ENCODE measurements at places on chromosomes 5 and 9. TPM values are rescaled to one million over a fixed set of nuclear protein-coding genes. Genes with fewer than 3 reads are reported as not detected.
A peak's percentile ranks its signal among the peaks of the same experiment; 100 is the strongest.

GRCh38 chr9:131361202-131361833 lies 32.6 kb upstream of the PRRC2B start:
- no peak for DNase-seq

GRCh38 chr5:94646758-94647157 lies 28.3 kb downstream of the SLF1 start:
- DNase-seq = no peak

GRCh38 chr5:135211083-135211790 lies 177.2 kb upstream of the PITX1 start:
- DNase-seq = no peak

- DNase-seq = no peak
These were observed 198.1 kb downstream of the LURAP1L start for GRCh38 chr9:12972608-12973589.

DNA sequence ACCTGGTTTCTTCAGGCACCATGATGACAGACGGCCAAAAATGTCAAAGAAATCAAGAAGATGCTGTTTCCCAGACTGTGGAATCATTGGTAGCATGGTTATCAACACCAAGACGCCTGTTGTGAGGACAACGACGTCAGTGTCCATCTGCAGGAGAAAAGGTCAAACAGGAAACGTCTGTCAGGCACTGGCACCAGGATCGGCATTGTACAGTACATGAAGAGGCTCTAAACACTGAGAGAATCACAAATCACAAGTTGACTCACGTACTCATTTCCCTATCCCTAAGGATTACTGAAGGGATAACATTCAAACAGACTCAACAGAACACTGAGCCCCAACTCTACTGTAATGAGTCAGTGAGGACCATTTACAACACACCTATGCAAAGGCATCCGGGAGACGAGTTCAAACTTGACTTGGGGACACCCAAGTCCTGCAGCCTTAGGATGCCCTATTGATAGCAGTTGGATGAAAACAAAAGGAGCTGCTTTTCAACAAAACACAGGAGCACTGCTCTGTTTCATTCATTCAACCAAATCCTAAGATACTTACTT lies 21.0 kb downstream of the TSC1 start:
- DNase-seq = no peak

DNA sequence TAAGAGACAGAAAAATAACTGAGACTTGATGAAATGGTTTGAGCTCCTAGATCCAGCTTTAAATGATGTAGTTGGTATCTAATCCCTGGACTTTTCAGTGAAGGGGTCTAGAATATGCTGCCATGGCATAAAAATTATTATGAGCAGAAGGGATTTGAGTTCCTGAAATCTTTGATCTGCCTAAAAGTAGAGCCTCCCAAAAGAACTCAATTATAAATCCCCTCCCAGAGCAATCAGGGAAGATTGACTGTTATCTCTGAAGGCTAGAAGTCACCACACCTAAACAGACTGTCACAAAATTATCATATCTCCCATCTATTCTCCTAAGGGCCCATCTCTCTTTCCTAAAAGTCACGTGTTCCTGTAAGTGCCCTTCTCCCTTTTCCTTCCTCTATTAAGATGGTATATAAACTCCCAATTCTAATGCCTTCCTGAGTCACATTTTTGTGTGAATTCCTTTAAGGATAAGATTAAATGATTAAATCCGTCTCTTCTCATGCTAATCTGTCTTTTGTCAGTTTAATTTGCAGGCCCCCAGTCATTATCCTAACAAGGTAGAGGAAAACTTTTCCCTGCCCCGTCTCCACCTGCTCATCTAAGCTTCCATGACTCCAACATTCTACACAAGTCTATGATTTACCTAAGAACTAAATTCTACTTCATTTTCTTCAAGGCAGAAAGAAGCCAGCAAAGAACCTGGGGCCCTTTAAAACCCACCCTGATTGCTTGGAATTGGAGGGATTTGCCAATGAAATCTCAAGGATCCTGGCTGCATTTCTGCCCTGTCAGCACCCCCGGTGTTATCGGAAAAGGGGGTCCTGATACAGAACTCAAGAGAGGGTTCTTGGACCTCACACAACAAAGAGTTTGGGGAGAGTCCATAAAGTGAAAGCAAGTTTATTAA lies 47.1 kb upstream of the PWWP2A start:
- no peak for DNase-seq

DNA sequence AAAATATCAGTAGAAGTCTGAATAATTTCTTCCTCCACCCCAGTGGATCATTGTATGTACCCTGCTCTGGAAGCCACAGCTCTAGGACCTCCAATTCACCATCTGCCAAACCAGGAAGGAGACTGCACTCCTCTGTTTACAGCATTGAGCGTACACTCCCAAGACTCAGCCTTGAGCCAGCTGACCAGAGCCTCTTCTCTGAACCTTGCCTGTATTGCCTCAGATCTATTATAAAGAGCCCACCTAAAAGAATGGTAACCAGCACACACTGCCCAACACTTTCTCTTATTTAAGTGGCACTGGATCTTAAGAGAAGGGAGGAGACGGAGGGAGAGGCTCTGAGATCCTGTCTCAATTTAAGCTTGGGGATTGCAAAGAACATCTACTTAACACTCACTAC lies 217.8 kb upstream of the RASEF start:
- no peak for DNase-seq

DNA sequence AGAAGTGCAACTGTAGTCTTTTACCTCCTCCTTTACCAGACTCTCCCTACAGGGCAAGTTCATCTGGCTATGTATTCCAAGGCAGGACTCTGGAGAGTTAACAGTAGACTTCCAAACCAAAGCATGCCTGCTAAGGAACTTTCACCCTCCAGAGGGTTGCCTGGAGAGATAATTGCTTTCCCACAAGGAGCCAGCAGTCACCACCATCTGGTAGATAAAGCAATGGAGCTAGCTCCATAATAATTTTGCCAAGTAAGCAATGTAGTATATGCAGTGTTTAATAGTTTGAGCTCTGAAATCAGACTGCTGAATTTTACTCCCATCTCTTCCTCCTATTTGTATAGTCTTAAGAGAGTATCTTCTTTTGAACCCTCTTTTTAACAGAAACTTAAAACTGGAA lies 566.8 kb upstream of the PTGER4 start:
- no peak for DNase-seq

DNA sequence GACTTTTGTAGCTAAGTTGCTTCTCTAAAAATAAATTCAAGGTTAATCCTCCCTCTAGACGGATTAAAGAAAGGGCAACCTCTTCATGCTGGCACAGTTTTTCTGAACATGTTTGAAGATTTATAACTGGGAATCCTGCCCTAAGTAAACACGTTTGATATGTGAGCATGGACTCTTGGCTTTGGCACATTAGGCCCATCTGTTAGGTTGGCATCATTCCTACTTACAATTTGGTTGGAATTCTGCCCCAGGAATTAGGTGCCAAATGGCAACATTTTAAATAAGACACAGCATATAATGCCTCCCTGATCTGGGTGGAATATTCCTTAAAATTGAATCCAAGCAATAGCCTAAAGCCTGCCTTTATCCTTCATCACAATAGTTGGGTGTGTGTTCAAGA lies 372.3 kb upstream of the CDH18 start:
- DNase-seq = no peak

GRCh38 chr5:14142202-14142826 lies 828 bp upstream of the TRIO start:
- no peak for DNase-seq

- DNase-seq = no peak
These were observed 340.8 kb downstream of the HCN1 start for GRCh38 chr5:45355189-45355992.

DNA sequence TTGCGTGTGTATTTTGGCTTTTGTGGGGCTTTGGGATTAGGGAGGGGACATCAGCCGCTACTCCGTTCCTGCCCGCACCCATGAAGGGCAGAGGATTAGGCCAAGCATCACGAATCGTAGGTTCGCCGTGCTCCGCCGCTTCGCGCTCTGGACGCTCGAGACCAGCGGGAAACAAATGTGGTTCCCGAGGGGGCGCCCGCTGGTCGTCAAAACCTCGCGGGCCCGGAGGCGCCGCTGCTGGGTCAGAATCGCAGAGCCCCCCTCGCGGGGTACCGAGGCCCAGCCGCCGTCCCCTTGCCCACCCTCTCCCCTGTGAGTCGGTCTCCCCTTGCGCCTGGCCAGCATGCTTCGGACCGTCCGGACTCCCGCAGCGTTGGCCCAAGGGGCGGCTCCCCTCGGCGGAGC lies 2.3 kb upstream of the PAX5 start:
- no peak for DNase-seq

GRCh38 chr5:72662305-72662704 lies 154.2 kb upstream of the TNPO1 start:
- no peak for DNase-seq

GRCh38 chr5:74304536-74304935 lies 336.0 kb downstream of the ENC1 start:
- DNase-seq = no peak

DNA sequence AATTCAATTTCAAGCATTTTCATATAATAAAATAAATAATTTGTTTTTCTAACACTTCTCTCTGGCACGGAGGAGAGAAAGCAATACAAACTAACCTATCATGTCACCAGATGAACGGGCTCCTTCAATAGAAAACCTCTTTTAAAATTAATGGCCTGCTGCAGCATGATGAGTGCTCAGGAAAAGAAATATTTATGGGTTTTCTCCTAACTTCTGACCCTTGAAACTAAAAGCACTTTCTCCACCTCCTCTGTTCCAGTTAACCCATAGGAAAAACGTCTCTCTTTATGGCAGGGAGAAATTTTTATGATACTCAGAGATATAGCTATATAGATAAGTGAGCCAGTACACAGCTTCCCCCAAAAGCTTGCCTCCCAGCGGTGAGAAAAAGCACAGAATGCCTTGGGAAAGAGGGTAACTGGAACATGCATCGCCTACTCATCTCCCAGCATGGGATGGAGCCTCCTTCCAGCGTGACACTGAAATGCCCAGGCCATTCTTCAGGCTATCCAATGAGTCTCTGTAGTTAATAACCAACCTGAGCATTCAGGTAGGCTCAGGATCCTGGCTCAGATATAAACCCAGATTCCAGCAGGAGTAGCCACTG lies 963.0 kb upstream of the DMAC1 start:
- DNase-seq = no peak

- DNase-seq = no peak
These were observed 165.1 kb upstream of the PRR16 start for GRCh38 chr5:120298981-120299380.

DNA sequence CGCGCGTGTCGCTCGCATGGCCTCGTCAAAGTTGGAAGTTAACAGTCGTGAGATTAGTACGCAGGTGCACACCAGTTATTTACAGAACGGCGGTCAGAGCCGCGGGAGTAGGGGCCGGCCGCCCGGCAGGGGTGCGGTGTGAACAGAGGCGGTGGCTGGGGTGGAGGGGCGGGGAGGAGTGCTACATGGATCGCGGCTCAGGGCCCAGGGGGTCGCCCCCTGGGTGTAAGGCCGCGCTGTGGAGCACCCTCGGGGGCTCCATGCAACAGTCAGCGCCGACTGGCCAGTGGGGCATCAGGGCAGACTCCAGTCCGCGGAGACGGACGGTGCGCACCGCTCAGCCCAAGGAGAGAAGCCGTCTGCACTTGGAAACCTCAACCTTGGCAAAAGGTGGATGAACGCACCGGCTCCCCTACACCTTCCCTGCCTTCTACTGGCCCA lies 60.3 kb downstream of the ZNF354C start:
- DNase-seq = peak; percentile 6

DNA sequence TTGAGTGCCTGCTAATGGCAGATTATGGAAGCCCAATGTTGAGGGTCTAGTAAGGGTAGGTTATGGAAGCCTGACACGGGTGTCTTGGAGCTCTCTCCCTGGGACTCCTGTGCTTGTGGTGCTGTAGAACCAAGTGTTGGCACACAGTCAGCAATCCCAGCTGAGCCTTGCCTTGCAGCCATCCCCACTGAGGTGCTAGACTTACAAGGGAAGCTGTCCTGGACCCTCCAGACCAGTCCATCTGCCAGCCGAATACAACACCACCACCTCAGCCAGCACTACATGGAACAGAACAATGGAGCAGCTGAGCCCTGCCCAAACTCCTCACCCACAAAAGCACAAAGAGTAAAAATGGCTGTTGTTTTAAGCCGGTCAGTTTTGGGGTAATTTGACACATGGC lies 90.5 kb upstream of the DNAH5 start:
- no peak for DNase-seq

GRCh38 chr5:132439521-132440089 lies 51.0 kb downstream of the IRF1 start:
- DNase-seq = no peak

DNA sequence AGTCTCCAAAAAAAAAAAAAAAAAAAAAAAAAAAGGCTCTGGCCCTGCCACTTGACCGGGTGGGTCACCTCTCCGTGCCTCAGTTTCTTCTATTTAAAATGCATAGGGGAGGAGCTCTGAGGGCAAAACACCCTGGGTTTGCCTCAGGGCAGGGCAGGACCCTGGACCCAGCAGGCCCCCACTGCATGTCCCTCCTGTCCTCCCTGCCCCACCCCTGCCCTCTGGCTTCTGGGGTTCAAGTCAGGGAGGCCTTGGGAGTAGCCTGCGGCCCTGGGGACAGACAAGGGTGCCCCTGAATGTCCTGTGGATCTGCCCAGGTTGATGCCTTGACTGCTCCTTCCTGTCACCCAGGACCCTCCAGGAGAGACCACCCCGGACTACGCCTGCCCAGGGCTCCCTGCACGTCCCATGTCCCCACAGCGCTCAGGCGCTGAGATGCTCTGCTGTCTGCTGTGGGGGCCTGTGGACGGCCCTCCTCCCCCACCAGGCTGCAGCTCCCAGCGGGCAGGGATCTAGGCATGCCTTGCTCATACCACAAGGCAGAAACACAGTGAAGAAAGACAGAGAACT lies 35.4 kb downstream of the ADAMTS2 start:
- DNase-seq = no peak

- DNase-seq = peak; percentile 26
These were observed 1.0 kb upstream of the MCC start for GRCh38 chr5:113489299-113489698.

GRCh38 chr5:94431696-94432095 lies 186.7 kb downstream of the KIAA0825 start:
- no peak for DNase-seq

Gene ZNF883
- 0.30 TPM for total RNA-seq

Gene BNC2
- not detected for total RNA-seq

Gene MRPL22
- 62.2 TPM for total RNA-seq

Gene FOXD4
- total RNA-seq = 0.13 TPM

Gene TSLP
- 0.15 TPM for total RNA-seq

Gene RASA1
- total RNA-seq = 22.5 TPM

Gene LPAR1
- total RNA-seq = not detected

Gene PGM5
- total RNA-seq = not detected

Gene C5orf52
- not detected for total RNA-seq

Gene SPATA31D1
- total RNA-seq = not detected

Gene CATSPER3
- total RNA-seq = 0.88 TPM

Gene FAM151B
- 0.28 TPM for total RNA-seq

Gene CSF1R
- total RNA-seq = 0.25 TPM

Gene PNPLA7
- 4.5 TPM for total RNA-seq
